NCI-H1694 (cell line): ENCODE measurements at places on chromosomes 3 and 15.

DNA sequence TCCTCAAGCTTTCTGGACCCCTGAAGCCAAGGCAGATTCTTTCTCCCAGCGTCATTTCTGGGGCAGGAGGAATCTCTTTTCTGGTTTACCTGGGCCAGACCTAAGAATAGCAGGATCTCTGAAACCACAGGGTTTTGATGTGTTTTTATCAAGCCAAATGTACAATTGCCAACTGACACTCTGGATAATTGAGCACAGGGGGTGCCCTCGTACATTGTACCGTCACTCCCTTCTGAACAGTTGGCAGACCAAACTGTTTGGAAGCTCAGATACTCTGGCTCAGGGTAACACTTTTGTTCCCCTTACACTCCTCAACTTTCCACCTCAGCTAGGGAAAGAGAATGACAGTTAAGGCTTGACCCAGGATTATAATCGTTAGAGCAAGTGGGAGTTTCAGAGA, 49.9 kb downstream of the ASTE1 start:
- DNase-seq, result no peak

DNA sequence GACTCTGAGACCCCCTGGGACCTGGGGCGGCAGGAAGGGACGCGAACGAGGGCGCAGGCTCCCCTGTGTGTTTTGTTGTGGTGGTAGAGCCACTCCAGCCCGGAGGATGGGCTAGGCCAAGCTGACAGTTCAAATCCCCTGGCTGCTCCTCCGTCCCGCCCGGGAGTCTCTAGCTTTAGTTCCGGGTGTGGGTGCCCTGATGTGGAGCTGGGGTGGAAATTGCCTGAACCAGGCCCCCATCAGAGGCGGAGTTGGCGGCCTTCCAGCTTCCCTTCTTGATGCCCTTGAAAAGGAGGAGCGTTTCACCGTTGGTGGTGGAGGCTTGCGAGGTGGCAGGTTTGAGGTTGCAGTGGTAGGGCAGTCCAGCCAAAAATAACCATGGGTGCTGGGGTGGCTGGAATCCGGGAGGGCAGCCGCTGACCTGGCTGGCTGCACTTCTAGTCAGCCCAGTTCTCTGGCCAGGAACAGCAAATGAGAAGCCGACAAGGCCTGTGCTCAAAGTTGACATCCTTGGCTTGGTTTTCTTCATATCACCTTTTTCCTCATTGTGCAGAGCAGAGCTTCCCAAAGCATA, 817 bp downstream of the CLK3 start:
- peak; percentile 16 for DNase-seq

GRCh38 chr3:150253622-150254021, 154.5 kb upstream of the TSC22D2 start:
- peak; percentile 73 for DNase-seq

GRCh38 chr3:126100634-126101301, 16.8 kb upstream of the SLC41A3 start:
- DNase-seq, result no peak

- no peak for DNase-seq
Observed at GRCh38 chr3:107153981-107154380, 223.3 kb upstream of the CCDC54 start.

GRCh38 chr3:46811615-46812236, 51.5 kb downstream of the MYL3 start:
- no peak for DNase-seq

- DNase-seq, result no peak
Observed at GRCh38 chr3:48415251-48415953, 14.5 kb downstream of the PLXNB1 start.

DNA sequence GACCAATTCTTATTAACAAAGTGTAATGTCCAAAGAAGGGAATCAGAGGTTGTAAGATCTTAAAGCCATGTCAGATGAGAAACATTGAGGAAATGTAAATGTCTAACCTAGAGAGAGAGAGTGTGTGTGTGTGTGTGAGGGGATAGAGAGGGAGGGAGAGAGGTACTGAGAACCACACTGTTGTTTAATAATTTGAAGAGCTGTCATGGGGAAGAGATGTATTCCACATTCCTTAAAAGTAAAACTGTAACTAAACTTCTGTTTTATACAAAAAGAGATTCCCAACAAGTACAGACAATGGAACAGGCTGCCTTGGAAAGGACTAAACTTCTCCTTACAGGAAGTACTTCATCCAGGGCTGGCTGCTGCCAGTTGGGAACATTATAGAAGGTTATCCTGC, 68.9 kb upstream of the BOC start:
- no peak for DNase-seq

GRCh38 chr15:100999369-100999768, 80.2 kb downstream of the LRRK1 start:
- DNase-seq, result no peak
